Left cardiac atrium (tissue), 4 donors: ENCODE measurements at places on chromosomes 7 and 10. TPM values are rescaled to one million over a fixed set of nuclear protein-coding genes. Genes with fewer than 3 reads are reported as not detected.
A peak's percentile ranks its signal among the peaks of the same experiment; 100 is the strongest.

CFAP46 gene
- 1.7 TPM for total RNA-seq

RHOBTB1 gene
- total RNA-seq, result 9.5 TPM

- DNase-seq, result no peak
These were observed 17.9 kb upstream of the SERPINE1 start for GRCh38 chr7:101108961-101109360.

- no peak for DNase-seq
These were observed 366.9 kb downstream of the TNS3 start for GRCh38 chr7:47215049-47215448.

- no peak for DNase-seq
These were observed 230.9 kb downstream of the BICC1 start for GRCh38 chr10:58743466-58744115.

GRCh38 chr7:95586951-95587301 lies 9.4 kb downstream of the PDK4 start:
- DNase-seq, result no peak

GRCh38 chr7:37674531-37674930 lies 9.0 kb upstream of the GPR141 start:
- DNase-seq, result no peak

DNA sequence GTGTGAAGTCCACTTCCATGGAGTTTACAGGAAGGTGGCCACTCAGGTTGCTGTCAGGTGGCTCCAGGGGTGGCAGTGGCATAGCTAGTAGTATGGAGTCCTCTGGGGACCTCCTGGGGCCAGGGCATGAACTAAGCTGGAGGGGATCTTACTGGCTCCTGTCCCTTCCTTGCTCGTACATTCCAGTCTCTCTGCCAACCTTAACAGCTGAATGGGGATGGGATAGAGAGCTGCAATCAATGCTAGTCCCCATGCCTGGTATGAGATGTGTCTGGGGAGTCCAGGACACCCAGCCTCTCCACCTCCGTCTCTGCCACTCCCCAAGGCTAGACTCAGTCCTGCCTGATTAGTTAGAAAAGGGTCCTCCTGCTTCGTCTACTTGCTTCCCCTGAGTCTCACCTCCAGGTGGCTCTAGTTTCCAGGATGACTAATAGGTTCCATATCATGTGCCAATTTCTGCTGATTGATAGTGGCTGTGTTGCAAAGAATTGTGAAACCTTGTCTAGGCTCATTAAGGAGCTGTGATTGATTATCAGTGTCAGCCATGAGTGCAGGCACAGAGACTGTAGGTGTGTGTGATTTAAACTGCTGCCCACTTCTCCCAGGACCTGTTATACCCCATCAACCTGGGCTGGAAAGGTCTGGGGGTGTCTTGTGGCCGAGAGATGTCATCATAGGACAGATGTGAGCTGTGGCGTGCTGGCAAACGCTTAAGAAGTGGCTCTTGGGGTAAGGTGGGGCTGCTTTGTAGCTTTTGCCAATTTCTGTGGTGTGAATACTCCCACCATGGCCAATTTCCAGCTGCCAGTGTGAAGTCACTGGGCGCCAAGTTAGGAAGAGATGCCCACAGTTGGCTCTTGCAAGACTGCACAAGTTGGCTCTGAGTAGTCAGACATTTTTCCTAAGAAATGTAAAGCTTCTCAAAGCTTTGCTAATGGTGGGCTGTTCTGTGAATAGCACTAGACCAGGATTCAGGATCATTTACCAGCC lies 59.8 kb downstream of the COL13A1 start:
- DNase-seq, result no peak

- DNase-seq, result peak; percentile 83
These were observed 105.2 kb upstream of the PPIF start for GRCh38 chr10:79241990-79242619.

- DNase-seq, result no peak
These were observed 33.1 kb upstream of the HMX3 start for GRCh38 chr10:123102673-123103072.
